ENCODE measurements at places on chromosomes 5 and 9. TPM values are rescaled to one million over a fixed set of nuclear protein-coding genes. Genes with fewer than 3 reads are reported as not detected.

The AFAP1L1 gene
- 0.45 TPM for total RNA-seq

The ADAMTS16 gene
- not detected for total RNA-seq

The LIFR gene
- 5.1 TPM for total RNA-seq

The LHFPL2 gene
- 49.7 TPM for total RNA-seq

The SRD5A1 gene
- total RNA-seq, result 22.0 TPM

The PCSK1 gene
- not detected for total RNA-seq

The WDR70 gene
- 40.9 TPM for total RNA-seq

The CCNH gene
- 39.4 TPM for total RNA-seq

The PCDHB5 gene
- total RNA-seq, result not detected

The TRPM3 gene
- total RNA-seq, result not detected

The HCN1 gene
- total RNA-seq, result not detected

The CFAP90 gene
- 0.29 TPM for total RNA-seq

The NTRK2 gene
- not detected for total RNA-seq

The NCBP1 gene
- 59.7 TPM for total RNA-seq

The C1QTNF2 gene
- total RNA-seq, result not detected

The PMPCA gene
- 91.5 TPM for total RNA-seq

GRCh38 chr5:139210585-139210984 lies 12.4 kb upstream of the SIL1 start:
- H3K27me3 ChIP-seq, result no peaks in the 10 kb centered on the region
- peak; percentile 68 for DNase-seq
- no peaks in the 10 kb centered on the region for H3K36me3 ChIP-seq

DNA sequence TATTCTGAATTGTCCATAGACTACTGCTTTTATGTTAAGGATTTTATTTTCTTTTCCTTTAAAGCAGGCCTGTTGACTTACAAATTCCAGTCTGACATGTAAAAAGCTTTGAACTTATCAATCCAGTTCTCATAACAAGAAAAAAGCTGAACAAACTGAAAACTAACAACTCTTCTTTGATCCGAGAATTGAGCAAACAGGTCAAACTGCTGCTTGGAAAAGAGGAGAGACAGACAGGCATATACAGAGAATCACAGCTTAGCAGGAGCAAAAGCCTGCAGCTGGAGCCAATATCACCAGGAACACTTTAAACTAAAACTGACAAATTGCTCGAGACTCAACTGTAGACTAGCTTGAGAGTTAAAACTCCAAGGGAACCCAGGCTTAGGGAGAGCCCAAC lies 85.8 kb downstream of the HINT1 start:
- no peak for DNase-seq
- no peaks in the 10 kb centered on the region for H3K36me3 ChIP-seq
- H3K27me3 ChIP-seq, result no peaks in the 10 kb centered on the region
- H3K4me1 ChIP-seq, result no peaks in the 10 kb centered on the region
- no peak overlapping the region for H3K4me3 ChIP-seq

DNA sequence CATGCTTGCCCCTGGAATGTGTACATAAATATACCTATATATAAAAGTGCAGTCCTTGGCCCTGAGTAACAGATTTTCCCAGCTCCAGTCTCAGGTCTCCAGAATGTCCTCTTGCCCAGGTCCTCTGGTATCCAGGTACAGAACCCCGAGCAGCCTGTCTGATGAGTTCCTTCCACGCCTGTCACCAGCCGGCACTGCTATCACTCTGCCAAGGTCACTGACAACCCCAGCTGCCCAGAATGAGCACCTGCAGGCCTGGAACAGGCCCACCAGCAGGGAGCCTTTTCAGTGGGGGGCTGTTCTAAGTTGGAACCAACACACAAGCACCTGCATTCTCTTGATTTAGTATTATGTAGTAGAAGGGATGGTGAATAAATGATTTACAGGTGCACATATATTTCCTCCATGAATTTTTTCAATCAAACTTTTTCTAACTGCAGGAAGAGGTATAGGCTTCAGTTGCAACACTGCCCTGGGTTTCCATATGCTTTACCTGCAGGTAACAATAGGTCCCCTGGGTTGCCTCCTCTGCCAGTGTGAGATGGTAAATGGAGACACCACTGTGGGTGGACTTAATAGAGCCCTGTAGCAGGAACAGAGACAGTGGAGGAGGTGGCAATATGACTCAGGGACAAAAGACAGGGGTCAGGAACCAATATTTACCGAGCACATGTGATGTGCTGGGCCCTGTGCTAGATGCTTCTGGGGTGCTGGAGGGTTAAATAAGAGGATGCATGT lies 291.9 kb downstream of the SPOCK1 start:
- no peaks in the 10 kb centered on the region for H3K4me1 ChIP-seq
- no peaks in the 10 kb centered on the region for H3K27me3 ChIP-seq
- no peak overlapping the region for H3K27ac ChIP-seq
- no peak for DNase-seq

DNA sequence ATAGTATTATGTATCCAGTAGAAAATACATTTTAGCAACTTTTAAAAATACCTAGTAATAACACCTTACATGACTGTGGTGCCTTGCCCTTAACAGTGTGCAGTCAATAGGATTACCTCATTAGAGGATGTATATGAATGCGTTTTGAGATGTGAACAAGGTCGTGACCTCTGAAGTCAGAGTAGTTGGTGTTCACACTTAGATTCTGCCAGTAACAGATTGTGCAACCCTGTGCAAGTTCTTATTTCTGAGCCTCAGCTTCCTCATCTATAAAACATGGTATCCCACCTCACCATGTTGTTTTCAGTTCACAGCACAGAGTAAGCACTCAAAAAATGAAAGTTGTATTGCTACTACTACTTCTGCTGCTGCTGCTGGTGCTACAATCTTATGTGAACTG lies 347.3 kb downstream of the KDM4C start:
- no peaks in the 10 kb centered on the region for H3K36me3 ChIP-seq
- H3K27ac ChIP-seq, result no peak overlapping the region
- H3K27me3 ChIP-seq, result no peaks in the 10 kb centered on the region
- no peak overlapping the region for H3K4me3 ChIP-seq
- DNase-seq, result no peak
- no peaks in the 10 kb centered on the region for H3K4me1 ChIP-seq

DNA sequence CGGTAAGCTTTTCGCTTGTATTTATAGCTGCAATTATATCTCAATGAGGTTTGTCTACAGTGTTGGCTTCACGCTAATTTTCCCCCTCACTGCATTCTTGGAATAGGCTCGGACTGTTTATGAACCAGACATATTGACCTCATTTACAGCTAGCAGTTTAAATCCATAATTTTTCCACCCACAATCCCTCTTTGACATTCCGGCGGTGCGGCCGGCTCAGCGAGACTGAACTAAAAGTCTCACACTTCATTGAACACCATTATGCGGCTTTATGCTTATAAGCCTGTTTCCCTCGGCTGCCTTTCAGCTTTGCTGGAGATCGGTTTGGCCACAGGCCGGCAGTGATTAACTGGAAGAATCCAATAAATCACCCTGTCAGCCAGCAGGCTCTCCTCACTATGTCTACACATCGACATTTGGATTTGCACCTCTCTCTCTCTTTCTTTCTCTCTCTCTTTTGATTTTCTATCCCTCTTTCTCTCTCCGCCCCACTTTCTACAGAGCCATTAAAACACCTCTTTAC lies 315.0 kb upstream of the TLE4 start:
- H3K4me3 ChIP-seq, result no peak overlapping the region
- peak; percentile 0 for DNase-seq
- no peak overlapping the region for H3K27ac ChIP-seq
- no peaks in the 10 kb centered on the region for H3K27me3 ChIP-seq
- H3K4me1 ChIP-seq, result no peaks in the 10 kb centered on the region

- no peak for DNase-seq
- H3K4me1 ChIP-seq, result peaks cover 6% of the 10 kb centered on the region
- H3K27ac ChIP-seq, result no peak overlapping the region
- H3K27me3 ChIP-seq, result no peaks in the 10 kb centered on the region
- H3K36me3 ChIP-seq, result no peaks in the 10 kb centered on the region
- no peak overlapping the region for H3K4me3 ChIP-seq
Observed at GRCh38 chr5:93794954-93795353, 53.6 kb upstream of the POU5F2 start.

DNA sequence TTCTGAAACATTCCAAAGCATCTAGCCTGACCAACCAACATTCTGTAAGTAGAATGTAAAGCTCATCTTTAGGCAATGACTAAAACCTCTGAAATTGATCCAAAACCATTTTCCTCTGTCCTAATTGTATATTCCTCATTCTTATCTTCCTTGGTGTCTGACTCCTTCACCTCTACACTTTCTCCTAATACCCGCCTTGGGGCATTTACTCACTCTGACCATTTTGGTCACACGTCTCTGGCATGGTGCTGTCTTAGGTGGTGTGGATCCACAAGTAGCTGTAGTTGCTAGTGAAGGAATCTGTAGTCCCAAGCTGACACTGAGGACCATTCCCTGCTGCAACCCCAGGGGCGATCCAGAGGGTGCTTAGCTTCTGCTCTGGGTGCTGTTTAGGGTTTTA lies 40.8 kb upstream of the LMNB1 start:
- H3K27me3 ChIP-seq, result no peaks in the 10 kb centered on the region
- no peaks in the 10 kb centered on the region for H3K36me3 ChIP-seq
- DNase-seq, result no peak
- H3K4me1 ChIP-seq, result no peaks in the 10 kb centered on the region
- H3K27ac ChIP-seq, result no peak overlapping the region

GRCh38 chr5:155299386-155300005 lies 285.9 kb downstream of the KIF4B start:
- DNase-seq, result no peak
- H3K27ac ChIP-seq, result no peak overlapping the region
- H3K27me3 ChIP-seq, result no peaks in the 10 kb centered on the region
- H3K36me3 ChIP-seq, result no peaks in the 10 kb centered on the region
- no peaks in the 10 kb centered on the region for H3K4me1 ChIP-seq

- no peak overlapping the region for H3K4me3 ChIP-seq
- H3K4me1 ChIP-seq, result no peaks in the 10 kb centered on the region
- H3K36me3 ChIP-seq, result no peaks in the 10 kb centered on the region
- H3K27me3 ChIP-seq, result no peaks in the 10 kb centered on the region
- no peak for DNase-seq
Observed at GRCh38 chr5:33621514-33621913, 180.7 kb downstream of the TARS1 start.

GRCh38 chr5:146284016-146284415 lies 54.6 kb upstream of the POU4F3 start:
- H3K27me3 ChIP-seq, result no peaks in the 10 kb centered on the region
- no peak overlapping the region for H3K4me3 ChIP-seq
- H3K36me3 ChIP-seq, result no peaks in the 10 kb centered on the region
- no peak overlapping the region for H3K27ac ChIP-seq

GRCh38 chr5:149979896-149980295 lies 19.3 kb downstream of the SLC26A2 start:
- H3K27me3 ChIP-seq, result no peaks in the 10 kb centered on the region
- H3K36me3 ChIP-seq, result peaks cover 3% of the 10 kb centered on the region
- peaks cover 45% of the 10 kb centered on the region for H3K4me1 ChIP-seq
- no peak overlapping the region for H3K4me3 ChIP-seq
- no peak overlapping the region for H3K27ac ChIP-seq
- DNase-seq, result no peak

GRCh38 chr5:100788417-100788816 lies 114.7 kb downstream of the ST8SIA4 start:
- H3K4me3 ChIP-seq, result no peak overlapping the region
- H3K36me3 ChIP-seq, result no peaks in the 10 kb centered on the region

DNA sequence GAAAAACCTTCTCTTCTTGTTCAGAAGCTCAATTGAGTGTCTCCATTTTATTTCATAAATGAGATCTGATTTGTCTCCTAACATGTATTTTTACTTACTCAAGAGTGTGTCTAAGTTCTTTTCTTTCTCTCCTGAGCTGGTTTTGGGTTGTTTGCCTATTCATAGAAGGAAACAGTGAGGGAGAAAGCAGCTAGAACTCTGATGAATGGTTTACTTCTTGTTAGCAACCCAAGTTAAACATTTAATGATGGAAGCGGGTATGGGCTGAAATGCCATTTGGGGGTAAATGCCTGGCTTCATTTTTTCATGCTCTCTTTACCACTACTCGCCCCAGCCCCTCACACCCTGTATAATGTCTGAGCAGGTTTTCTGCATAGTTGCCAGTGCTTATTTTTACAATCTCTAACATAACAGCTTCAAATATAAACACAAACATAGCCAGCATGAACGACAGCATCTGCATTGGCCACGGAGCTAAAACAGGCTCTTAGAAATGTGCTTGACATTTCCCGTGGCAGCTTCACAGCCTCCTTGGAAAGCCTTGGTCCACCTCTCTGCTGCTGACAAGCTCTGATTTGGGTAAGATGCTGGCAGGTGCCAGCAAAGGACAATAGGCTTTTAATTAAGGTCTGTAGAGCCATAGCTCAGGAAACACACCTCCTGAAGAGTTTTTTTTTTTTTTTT lies 321.1 kb downstream of the ARHGEF28 start:
- H3K36me3 ChIP-seq, result no peaks in the 10 kb centered on the region
- H3K4me3 ChIP-seq, result no peak overlapping the region
- no peaks in the 10 kb centered on the region for H3K4me1 ChIP-seq
- DNase-seq, result no peak
- no peaks in the 10 kb centered on the region for H3K27me3 ChIP-seq
- H3K27ac ChIP-seq, result no peak overlapping the region

GRCh38 chr9:130111786-130112537 lies 58.3 kb downstream of the GPR107 start:
- no peaks in the 10 kb centered on the region for H3K27me3 ChIP-seq
- H3K36me3 ChIP-seq, result no peaks in the 10 kb centered on the region
- H3K4me1 ChIP-seq, result no peaks in the 10 kb centered on the region
- H3K27ac ChIP-seq, result no peak overlapping the region

GRCh38 chr5:25975885-25976284 lies 1062.5 kb downstream of the CDH9 start:
- no peak overlapping the region for H3K27ac ChIP-seq
- no peaks in the 10 kb centered on the region for H3K4me1 ChIP-seq
- H3K4me3 ChIP-seq, result no peak overlapping the region
- no peaks in the 10 kb centered on the region for H3K27me3 ChIP-seq
- no peak for DNase-seq

DNA sequence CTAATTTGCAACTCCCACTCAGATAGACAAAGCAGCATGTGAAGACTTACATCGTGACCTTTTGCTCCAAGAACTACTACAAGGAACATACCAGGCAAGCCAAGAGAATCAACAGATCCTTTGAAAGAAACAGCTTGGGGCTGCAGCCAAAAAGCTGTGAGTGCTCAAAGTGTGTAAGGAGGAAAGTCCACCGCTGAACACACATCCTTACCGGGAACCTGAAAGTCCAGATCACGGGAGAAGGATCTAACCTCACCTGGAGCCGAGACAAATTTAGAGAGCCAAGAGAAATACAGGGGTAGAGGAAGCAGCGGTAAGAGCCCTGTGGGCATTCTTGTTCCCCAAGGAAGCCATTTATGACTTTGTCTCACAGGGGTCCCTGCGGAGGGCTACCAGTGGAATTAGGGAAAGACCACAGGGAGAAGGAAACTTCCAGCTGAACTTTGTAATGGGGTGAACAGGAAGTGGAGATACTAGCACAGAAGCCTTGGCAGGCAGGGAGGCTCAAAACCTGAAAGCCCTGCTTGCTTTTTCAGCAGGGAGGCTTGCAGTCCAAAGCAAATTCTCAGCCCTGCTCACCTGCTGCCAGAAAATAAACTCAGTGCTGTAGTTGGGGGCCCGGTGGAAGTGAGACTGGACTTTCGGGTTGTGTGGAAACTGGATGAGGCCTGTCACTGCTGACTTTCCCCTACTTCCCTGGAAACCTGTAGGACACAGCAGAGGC lies 350.2 kb downstream of the DTWD2 start:
- H3K27me3 ChIP-seq, result no peaks in the 10 kb centered on the region
- H3K4me1 ChIP-seq, result no peaks in the 10 kb centered on the region
- no peak overlapping the region for H3K4me3 ChIP-seq
